GM13976 (cell line): ENCODE measurements at places on chromosomes 7 and 10.

DNA sequence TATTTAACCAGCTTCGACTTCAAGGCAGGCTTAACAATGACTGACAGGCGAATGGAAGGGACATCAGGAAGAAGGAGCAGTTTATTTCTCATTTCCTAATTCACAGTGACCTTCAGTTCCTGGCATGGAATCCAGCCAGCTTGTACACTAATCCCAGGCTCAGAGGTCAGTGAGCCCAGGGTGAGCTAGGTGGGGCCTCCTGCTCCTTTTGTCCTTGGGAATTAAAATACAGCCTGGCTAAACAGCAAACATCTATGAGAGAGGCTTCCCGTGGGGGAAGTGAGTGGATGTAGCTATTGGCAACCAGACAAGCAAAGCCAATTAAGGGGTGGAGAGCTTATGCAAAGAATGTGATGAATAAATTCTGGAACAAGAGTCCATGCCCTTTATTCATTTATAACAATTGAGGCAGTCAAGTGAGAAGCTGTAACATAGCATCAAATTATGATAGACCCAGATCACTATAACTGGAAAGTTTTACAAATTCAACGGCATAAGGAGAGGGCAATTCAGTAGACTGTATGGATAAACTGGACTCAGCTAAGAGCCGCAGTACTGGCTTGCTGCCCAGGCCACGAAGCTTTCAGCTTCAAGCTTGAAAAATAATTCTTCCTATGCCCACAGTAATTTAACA lies 57.1 kb downstream of the STK17A start:
- DNase-seq = no peak

GRCh38 chr10:119395280-119396007 lies 147.1 kb downstream of the RGS10 start:
- peak; percentile 74 for DNase-seq

DNA sequence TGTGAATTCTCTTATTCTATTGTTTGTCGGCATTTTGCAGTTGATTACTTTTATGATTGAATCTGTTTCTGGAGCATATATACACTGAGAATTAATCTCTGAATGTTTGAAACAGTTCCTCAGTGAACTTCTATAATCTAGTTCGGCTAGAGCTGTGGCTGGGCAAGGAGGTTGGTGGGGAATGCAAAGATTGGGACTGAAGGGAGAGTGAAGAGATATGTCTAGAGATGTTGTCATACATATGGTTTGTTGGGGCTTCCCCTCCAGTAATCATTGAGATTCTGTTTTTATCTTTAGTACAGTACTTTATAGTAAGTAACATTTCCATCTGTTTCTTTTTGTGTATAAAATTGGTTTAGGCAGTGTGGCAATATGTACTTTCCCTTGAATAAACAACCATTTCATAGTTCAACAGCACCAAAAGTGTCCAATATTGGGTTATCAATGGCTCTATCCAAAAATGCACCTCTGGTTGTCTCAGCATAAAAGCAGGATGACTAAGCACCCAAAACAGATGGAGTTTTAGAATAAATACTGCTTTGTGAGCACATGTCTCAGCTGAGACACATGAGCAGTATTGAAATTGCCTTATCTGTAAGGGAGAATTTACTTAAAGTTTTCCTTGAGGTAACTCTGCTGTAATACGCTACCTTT lies 36.7 kb downstream of the WAC start:
- DNase-seq = no peak

- no peak for DNase-seq
Measured at GRCh38 chr10:98536551-98536950, 89.8 kb upstream of the HPS1 start.

DNA sequence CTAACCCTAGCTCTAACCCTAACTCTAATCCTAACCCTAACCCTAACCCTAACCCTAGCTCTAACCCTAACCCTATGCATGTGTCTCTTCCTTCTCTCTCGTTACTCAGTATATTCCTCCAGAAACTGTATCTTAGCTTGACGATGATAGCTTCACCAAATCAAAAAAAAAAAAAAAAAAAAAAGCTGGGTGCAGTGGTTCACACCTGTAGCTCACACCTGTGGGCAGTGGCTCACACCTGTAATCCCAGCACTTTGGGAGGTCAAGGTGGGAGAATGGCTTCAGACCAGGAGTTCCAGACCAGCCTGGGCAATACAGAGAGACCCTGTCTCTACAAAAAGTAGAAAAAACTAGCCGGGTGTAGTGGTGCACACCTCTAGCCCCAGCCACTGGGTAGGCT lies 414.0 kb downstream of the GATA3 start:
- no peak for DNase-seq

DNA sequence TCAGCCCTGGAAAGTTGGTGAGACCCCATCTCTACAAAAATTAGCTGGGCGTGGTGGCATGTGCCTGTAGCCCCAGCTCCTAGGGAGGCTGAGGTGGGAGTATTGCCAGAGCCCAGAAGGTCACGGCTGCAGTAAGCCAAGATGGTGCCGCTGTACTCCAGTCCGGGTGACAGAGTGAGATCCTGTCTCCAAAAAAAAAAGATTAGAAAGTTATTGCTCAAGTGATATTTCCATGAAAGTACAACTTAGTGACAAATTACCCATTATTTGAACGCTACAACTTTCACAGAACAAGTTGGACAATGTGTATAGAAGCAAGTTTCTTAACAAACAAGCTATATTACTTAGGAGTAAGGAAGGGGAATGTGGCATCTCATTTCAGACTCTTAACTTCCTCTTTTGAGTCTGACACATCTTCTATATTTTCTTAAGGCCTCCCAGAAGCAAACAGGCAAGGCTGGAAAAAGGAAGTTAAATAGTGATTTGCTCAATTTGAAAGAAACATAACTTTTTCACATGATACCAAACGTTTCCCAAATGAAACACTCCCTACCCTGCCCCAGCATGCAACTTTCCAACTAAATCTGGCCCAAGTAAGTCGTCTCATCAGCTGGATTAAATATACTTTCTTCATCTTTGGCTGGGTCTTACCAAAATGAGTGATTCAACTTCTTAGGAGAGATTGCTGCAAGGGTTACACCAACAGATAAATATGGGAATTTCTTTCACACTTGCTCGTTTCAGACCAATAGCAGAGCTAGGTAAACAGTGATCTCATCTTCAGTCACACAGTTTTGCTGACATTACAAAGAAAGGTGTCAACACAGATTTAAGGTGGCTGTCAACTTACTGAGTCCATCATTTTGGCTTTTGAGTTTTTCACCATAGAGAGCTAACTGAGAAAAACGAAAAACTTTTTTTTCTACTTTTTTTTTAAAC lies 66.3 kb upstream of the KLF6 start:
- DNase-seq = no peak
